AG09319 (cell line): ENCODE measurements at places on chromosomes 2 and 18.

DNA sequence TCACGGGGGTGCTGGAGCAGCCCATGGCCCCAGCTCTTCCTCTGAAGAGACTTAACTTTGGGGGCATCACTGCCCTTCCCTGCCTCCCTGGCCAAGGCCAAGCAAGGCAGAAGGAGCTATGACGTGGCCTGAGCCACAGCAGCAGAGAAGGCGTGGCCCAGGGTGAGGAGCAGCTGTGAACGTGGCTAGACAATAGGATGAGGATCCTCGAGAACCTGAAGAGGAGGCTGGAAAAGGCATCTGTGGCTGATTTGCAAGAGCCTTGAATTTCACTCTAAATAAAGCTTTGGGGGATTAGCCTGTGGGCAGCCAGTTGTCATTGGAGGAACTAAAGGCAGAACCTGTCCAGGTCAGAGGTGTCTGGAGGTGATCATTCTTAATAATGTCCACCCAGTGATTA is 652.9 kb upstream of the ID2 start:
- no peak for DNase-seq

DNA sequence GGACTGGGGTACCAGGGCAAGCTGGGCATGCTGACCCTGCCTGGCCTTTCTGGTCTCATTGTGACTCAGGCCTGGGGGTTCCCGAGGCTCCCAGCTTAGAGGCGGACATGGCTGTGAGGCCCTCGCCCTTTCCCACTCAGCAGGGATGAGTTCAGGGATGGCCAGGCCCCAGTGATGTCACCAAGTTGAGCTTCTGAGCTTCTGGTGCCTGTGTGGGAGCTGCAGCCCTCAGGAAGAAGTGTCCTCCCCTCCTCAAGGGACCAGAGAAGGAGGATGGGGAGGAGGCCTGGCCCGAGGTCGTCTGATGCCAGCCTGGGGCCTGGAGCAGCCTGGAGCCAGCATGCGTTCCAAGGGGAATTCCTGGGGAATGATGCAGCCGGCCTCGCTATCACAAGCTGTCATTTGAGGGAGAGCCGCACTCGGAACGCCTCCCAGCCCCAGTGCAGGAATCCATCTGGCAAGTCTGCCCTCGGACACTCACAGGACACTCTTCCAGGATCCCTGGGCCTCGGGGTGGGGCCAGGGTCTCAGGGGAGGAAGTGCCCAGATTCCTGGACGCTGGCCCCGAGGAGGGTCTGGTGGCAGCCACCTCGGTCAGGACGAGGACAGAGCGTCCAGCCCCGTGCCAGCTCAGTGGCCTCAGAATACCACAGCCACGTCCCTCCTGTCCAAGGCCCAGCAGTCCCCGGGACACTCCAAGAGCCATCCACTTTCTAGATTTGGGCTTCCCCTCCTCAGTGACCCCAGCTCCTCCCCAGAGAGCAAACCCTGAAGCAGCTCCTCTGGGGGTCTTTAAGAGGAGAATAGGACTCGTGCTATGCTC is 61.2 kb upstream of the GPC1 start:
- peak; percentile 75 for DNase-seq

- DNase-seq = no peak
These were observed 47.8 kb downstream of the ZAP70 start for GRCh38 chr2:97761192-97761591.

GRCh38 chr2:235106874-235107639 is 155.2 kb downstream of the SH3BP4 start:
- peak; percentile 46 for DNase-seq

GRCh38 chr2:25649786-25650185 is 23.6 kb downstream of the DTNB start:
- no peak for DNase-seq

GRCh38 chr18:44870631-44871502 is 190.2 kb downstream of the SETBP1 start:
- no peak for DNase-seq

DNA sequence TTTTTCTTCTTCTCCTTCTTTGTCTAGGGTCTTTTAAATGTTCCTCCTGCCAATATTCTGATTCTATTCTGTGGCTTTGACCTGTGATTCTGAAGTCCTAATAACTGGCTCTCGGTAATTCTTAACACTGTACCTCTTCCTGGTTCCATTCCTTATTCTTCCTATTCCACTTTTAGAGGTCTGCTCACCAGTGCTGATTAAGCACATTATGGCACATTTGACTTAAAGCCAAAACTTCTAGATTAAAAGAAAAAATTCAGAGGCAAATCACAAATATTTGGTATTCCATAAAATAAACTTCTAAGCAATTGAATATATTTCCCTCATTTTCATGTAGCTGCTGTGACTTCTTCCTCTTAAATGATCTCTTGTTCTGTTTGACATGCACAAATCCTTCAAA is 47.5 kb downstream of the NXPH2 start:
- DNase-seq = no peak

GRCh38 chr2:11103984-11104793 is 51.1 kb upstream of the SLC66A3 start:
- DNase-seq = no peak

- no peak for DNase-seq
These were observed 12.7 kb downstream of the SP3 start for GRCh38 chr2:173952267-173953046.

DNA sequence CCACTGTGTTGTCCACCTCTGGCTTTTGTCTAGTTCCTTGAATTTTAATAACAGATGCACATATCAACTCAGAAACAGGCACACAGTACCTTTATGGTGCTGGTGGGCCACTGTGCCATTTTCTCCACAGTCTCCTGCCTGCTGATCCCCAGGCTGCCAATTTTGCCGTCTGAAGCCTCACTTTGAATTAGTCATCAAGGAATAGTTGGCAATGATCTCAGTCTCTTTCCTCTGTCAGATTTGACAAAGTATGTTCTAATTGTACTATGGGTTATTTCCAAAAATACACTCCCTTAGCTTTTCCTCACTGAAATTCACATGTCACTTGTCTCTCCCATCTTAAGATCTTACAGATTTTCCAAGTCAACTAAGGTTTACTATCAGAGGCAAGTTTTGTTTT is 140.7 kb downstream of the ZNF516 start:
- DNase-seq = no peak

DNA sequence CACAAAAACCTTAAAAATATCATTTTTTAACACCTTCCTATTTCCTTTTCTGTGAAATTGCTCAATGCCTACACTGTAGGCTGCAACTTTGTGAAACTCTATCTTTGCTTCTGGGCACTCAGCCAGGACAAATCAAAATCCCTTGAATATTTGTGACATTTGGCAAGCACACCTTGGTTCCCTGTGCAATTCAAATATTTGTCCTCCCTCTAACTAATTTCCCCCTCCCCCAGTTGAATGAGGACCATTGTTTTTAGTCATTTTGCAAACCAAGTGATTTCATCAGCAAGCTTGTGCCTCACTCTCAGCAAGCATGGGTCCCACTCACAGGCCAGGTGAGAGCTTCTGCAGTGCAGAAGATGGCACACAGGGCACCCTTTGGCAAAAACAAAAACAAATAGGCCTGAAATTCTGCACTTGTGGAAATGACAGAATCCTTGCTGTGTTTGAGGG is 541.5 kb downstream of the CNTNAP5 start:
- DNase-seq = no peak

GRCh38 chr2:20728114-20728758 is 61.3 kb downstream of the GDF7 start:
- no peak for DNase-seq

DNA sequence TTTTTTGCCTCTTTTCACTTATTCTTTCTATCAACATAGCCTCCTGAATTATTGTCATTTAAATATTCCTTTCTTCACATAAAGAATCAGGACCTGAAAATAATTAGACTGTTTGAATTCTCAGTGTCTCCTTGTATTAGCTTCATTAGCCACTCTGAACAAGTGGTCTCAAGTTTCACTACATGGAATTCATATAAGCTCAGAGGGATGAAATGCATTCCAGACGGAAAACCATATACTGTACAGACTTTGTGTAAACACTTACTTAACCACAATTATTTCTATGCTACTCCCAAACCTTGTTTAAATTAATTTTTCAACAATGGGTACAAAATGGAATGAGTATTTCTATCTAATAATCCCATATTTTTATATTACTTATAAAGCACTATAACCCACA is 53.4 kb downstream of the CHN1 start:
- DNase-seq = peak; percentile 76

GRCh38 chr2:140714586-140714985 is 1416.2 kb downstream of the LRP1B start:
- DNase-seq = no peak

- DNase-seq = no peak
These were observed 8.3 kb downstream of the PRKAG3 start for GRCh38 chr2:218823196-218823855.

DNA sequence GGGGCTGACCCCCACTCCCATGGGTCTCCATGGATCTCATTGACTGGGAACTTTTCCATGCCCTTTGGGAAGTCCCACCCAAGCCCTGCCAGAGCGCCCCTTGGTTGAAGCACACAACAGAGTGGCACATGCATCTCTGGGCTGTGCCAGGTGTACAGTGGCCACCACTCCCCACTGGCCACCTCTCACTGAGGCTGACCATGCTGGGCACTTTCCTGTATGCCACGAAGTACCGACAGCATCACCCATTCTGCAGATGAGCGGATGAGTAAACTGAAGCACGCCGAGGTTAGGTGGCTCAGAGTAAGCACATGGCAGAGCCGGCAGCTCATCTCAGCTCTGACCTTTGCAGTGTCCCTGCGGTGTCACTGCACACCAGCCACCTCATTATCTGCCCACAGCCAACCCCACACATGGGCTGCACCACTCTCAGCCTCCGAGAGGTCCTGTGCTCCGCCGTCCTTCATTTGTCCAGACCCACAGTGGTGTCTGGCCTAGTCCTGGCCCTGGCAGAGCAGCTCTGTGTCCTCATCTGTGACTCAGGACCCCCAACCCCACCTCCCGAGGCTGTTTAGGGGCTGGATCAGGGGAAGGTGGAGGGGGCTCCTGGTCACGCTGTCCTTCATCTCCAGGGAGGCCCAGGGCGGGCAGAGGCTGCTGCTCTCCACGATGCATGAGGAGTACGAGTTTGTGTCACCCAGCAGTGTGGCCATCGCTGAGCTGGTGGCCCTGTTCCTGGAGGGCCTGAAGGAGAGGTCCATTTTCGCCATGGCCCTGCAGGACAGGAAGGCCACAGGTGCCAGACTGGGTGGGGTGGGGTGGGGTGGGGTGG is 18.0 kb upstream of the GPR17 start:
- no peak for DNase-seq

DNA sequence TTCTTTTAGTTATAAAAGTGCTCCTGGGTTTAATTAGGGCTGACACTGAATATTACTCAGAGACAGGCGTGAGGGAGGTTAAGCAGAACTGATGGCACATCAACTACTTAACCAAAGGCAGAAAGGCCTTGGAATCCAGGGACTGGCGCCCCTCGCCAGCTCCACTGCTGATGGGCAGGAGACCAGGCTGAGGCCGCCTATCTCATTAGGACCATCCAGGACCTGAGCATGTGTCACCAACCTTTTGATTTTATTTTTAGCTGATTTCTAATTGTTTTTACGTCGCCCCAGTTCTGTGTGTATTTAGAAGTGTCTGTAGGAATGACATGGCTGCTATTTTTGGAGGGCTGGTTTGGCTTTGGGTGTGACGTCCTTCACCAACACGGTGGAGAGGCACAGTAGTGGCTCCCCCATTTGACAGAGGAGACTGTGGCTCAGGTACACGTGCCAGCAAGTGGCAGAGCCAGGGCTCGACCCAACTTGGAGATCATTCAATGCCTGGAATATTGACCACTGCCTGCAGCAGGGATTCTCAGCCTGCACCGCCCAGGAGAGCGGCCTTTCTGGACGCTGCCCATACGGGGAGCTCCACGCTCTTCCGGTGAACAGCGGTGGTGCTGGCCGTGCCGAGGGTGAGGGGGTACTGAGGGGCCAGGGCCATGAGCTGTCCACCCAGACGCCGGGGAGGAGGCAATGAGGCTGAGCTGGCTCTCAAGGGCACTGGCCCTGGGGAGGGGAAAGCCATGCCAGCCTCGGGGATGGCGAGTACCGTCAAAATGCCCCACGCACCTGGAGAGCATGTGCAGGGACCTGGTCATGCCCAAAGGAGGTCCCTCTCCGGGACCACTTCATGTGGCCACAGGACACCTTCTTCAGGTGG is 205.7 kb downstream of the ASB1 start:
- no peak for DNase-seq

DNA sequence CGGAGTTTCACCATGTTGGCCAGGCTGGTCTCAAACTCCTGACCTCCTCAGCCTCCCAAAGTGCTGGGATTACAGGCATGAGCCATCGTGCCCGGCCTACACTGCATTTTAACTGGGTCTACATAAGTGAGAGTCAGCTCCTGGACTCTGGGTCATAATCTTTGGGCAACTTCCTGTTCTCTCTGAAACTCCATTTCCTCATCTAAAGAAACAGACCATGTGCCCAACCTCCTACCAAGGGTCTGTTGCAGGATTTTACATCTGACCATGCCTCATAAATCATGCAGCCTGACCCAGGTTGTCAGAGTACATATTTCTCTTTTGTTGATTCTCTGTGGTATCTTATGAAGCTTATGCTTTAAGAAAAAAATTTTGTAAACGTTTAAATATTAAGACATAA is 280.4 kb downstream of the ALPK2 start:
- no peak for DNase-seq

- no peak for DNase-seq
These were observed 129.3 kb upstream of the UNC80 start for GRCh38 chr2:209642146-209642820.

- DNase-seq = no peak
These were observed 257.1 kb downstream of the PRKCE start for GRCh38 chr2:45908316-45909170.

GRCh38 chr2:25808006-25808383 is 70.3 kb downstream of the ASXL2 start:
- DNase-seq = no peak

GRCh38 chr2:234031207-234031606 is 19.3 kb upstream of the SPP2 start:
- DNase-seq = no peak

GRCh38 chr2:172311921-172312345 is 115.5 kb upstream of the ITGA6 start:
- DNase-seq = no peak

DNA sequence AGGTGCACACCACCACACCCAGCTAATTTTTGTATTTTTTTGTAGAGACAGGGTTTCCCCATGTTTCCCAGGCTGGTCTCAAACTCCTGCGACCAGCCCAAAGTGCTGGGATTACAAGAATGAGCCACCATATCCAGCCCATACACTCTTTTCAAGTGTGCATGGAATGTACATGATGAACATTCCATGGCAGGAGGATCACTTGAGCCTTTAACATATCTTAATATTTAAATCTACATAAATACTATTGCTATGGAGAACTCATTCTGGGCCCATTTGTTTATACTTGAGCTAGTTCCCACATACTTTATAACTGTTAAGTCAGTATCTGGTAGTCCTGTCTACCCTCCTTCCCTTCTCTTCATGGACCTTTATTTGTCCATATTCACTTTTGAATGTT is 48.4 kb downstream of the RPE start:
- DNase-seq = no peak
